ENCODE measurements at places on chromosomes 5 and 9.

DNA sequence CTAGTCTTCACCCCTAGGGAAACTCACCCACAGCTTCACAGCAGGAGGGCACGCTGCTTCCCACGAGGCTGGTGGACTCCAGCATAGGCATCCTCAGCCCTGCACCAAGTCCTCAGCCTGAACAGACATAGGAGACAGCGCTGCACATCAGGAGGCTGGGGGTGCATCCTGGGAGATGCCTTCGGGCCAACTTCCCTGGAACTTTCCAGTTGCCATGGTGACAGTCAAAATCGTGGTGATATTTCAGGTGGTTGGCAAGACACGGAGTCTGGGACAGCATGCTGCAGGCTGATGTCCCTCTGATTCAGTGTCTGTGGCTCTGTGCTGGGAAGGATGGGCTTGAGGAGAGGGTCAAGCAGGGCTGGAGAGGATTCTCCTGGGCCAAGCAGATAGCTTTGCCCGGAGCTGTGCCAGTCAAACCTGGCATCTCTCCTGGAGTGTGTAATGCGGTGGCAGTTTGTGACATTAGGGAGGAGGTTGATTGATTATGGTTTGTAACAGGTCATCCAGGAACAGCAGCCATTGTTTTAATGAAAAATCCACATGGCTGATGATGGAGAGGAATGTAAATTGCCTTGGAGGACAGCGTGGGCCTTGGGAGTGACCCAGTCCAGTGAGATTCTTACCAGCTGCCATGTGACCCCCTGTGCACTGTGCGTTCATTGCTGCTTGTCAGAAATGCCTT, 35.6 kb upstream of the SEMA4D start:
- no peak for DNase-seq

GRCh38 chr5:34580983-34581382, 75.1 kb upstream of the RAI14 start:
- no peak for DNase-seq

- no peak for DNase-seq
Measured at GRCh38 chr9:69919461-69920061, 98.9 kb downstream of the CFAP95 start.

- DNase-seq = no peak
Measured at GRCh38 chr5:14502294-14502690, 79.3 kb upstream of the OTULINL start.

DNA sequence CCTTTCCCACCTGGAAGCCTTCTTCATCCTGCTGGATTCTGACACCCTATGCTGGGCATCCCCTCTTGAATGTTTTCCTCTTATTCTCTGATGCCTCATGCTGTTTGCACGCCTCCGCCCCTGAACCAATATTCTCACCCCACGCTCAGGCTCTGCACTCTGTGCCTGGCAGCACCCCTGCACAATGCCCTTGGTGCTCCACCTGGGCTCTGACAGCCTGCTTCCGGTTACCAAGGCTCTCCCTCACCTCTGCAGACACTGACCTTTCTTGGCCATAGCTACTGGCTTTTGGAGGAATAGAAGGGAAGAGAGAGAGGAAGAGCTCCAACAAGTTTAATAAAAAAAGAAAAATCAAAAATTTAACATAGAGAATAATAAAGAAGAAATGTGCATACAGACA, 108.7 kb upstream of the SHB start:
- no peak for DNase-seq

GRCh38 chr9:116471093-116471906, 215.8 kb upstream of the TRIM32 start:
- no peak for DNase-seq

DNA sequence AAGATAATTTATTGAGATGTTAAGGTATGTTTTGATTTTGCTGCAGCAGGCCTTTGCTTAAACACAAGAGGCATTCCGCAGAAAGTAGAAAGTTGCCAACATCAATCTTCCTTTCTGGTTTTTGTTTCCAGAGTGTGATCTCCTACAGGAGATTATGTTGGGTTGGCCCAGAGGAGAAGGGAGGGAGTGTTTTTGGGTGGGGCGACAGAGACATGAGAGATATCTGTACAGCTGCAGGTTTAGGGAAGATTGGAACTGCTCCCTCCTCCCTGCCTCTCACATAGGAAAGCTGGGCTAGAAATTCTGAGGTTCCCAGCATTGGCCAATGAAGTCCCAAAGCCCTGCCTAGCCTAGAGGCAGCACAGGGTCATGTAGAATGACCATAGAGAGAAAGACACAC, 211.0 kb downstream of the CEMIP2 start:
- DNase-seq = no peak

DNA sequence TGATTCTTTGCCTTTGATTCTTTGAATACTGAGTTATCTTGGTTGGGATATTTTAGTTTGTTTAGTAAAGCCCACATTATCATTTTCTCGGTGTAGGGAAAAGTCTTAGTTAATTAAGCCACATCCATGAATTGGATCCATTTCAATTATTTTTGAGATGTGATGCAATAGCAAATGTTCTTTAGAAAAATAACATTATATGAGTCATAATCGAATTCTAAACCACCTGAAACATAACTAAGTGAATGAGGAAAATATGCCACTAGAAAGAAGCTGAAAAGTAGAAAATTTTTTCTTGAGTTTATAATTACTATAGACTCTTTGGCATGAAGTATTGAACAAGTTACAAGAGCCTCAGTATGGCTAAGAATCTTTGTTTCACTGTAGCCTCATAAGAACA, 17.5 kb upstream of the CCDC192 start:
- no peak for DNase-seq

DNA sequence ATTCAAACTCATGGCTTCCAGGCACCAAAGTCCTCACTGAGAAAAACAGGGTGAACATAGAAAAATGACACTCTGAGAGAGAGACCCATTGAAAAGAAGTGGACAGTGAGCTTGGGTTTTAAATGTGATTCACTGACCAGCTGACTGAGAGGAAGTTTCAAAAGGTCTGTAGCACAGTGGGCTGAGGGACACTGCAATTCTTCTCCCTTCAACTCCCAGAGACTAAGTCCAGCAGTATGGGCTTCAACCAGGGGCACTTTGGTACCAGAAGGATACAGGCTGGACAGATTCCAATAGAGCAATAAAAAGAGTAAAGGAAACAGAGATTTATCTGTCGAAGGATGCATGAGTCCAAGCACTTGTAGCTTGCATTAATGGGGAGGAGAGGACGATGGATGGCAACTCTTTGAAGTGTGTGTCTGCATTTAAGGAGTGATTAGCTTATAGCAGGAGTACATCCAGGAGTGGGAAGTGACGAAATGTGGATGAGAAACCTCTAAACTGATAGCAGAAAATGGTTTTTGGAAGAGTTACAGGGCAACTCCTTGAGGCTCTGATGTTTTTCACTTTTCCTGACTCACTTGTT, 117.0 kb upstream of the ANKRD55 start:
- no peak for DNase-seq

DNA sequence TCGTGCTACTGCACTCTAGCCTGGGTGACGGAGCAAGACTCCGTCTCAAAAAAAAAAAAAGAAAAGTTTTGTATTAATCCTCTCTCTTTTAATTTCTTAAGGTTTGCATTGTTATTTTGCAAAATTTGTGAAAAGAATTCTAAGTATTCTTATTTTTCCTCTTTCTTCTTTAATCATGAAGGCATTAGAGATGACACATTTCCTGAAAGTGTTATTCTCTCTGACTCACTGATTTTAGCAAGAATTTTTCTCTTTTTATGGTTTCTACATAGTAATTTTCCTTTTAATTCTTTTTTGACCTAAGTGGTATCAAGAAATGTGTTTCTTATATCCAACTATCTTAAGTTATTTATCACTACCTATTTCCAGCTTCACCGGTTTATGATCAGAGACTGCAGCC, 78.0 kb downstream of the NSUN2 start:
- DNase-seq = no peak

DNA sequence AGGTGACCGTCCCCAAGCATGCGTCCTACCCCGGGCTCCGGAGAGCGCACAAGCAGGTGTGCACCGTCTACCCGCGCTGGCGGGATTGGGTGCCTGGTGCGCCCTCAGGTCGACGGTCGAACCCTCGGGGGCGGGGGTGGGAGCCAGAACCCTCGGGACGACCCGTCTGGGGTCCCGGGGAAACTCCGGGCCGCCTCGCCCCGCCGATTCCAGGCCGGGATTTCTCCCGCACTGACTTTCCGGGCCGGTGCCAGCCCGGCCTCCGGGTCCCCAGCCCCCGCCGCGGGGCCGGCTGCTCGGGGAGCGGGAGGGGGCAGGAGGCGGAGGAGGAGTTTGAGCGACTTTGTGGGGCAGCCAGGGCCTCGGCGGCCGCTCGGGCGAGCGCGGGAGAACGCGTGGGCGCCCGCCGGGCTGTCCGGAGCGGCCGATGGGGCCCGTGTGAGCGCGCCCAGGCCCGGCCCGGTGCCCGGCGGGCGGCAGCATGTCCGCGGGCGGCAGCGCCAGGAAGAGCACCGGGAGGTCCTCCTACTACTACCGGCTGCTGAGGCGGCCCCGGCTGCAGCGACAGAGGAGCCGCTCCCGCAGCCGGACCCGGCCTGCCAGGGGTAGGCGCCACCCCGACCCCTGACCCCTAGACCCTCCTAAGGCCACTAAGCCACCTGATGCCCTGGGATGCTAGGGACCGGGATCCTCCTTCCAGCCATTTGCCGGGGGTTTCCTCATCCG, at the start of gene DAB2IP:
Gene DAB2IP (plus strand): TSS at position 340 of the 726 bp plus-strand sequence. CDS start 142 bp downstream, at position 482.
- DNase-seq = no peak

GRCh38 chr5:124515497-124516245, 230.8 kb downstream of the ZNF608 start:
- no peak for DNase-seq

DNA sequence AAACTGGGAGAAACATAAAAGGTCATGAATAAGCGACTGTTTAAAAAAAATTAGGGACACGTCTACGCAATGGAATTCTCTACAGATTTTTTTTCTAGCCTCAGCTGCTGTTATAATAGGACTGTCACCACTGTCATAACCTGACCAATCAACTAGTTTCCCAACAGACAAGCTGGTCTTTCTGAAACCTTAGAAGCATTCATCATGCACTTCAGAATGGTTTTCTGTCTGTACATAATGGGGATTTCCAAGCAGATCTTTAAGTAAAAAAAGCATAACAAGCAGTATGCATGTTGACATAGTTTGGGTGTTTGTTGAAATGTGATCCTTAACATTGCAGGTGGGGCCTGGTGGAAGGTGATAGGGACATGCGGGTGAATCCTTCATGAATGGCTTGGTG, 58.3 kb upstream of the SEMA6A start:
- DNase-seq = no peak

DNA sequence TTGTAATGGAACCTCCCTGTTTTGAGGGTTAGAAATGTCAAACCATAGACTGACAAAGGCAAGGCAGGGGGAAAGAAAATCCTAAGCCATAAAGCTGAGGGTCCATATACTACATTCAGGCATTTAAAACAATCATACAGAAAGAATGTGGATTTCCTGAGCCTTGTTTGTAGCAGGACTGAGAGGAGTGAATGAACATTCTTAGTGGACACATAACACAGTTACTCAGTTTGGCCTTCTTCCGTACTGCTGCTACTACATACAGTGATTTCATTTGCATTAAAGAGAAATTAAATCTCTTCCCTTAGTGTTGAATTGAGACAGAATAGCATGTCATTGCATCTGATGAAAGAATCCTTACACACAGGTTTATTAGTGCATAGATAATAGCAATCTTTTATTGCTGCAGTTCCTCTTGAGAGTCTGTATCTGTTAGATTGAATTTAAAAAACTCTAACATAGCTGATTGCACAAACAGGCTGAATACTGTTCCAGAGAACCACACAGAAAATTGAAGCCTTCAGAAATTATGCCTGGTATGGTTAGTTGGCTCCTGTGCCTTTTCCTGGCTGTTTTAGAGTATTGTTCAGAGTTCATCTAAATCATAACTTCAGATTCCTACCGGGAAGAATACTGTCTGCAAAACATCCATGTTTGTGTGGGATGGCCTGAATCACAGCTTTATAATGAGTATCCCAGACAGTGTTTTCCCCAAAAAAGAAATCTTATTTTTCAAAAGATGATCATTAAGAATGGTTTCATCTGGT, 2.0 kb upstream of the MTX3 start:
- no peak for DNase-seq
